ENCODE measurements at places on chromosomes 1 and 21.

- DNase-seq, result no peak
Measured at GRCh38 chr1:201703621-201704438, 125.1 kb upstream of the IPO9 start.

DNA sequence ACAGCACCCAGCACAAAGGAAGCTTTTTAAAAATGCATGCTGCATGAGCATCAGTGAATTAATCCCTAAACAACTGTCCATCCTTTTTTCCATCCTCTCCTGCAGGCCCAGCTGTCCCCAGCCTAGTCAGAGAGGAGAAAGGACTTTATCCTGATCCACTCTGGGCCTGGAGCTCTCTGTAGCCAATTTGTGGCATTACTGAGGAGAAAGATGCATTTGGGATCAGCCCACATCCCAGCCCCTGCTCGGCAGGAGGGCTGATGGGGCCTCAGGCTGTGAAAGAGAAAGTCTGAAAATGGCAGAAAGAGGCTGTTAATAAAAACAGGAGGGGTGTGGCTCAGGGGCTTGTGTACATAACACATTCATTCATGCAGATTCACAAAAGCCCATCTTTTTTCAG, 37.5 kb upstream of the ATP2B4 start:
- DNase-seq, result no peak

DNA sequence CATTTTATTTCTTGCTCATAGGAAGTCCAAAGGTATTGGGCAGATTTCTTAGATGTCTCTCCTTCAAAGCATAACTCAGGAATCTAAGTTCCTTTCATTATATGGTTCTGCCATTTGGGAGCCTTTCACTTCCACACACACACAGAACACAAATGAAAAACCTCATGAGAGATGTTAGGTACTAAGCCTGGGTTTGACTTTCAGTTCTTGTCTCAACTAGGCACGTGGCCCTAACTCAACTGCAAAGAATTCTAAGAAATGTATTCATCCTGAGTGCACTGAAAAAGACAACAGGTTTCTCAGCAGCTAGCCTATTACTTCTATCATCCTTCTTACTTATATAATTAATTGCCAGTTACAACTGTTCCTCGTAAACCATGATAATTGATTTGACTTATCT, 190.0 kb upstream of the SAMSN1 start:
- no peak for DNase-seq

DNA sequence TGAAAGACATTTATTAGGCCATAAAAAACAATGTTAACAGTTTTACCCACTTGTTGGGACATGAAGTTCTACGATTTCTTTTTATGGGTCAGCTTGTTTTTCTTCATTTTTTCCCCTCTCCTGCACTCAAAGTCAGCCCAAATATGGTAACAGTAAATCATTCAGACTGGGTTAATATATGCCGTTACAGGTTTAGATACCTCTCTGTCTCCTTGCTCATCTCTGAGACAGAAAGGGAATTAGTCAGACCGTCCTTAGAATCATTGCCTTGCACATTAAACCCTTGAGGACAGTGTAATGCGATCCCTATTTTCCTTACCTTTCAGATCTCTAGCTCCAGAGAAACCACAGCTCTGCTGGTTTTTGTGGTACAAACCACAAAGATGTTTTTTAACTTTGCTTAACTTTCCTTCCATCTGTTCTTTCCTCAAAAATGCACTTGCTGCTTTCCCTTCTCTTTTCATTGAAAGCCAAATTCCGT, 613.3 kb downstream of the PLPP3 start:
- no peak for DNase-seq

GRCh38 chr1:213738658-213739057, 249.1 kb upstream of the PROX1 start:
- DNase-seq, result no peak

GRCh38 chr1:178094739-178095645, 1.1 kb downstream of the RASAL2 start:
- no peak for DNase-seq

GRCh38 chr1:185984113-185984836, 250.1 kb downstream of the HMCN1 start:
- DNase-seq, result no peak

GRCh38 chr1:226653311-226653921, 85.7 kb downstream of the ITPKB start:
- DNase-seq, result no peak

DNA sequence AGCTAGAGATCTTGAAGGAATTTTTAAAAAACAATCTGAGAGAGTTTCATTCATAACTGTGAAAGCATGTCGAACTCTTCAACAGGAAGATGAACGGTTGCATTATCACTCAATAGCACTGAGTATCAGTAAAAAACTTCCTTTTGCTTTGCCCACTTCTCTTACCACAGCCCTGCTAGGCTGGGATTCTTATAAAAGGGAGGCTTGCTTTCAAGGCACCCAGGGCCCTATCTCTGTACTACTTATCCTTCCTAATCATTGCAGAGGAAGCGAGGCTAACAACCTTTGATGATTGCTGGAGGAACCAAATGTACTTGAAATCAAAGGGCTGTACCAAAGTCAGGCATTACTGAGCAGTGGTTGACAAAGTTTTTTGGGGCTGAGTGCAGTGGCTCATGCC, 71.2 kb downstream of the SNRPE start:
- DNase-seq, result no peak

GRCh38 chr1:30755334-30755733, 2.2 kb downstream of the LAPTM5 start:
- no peak for DNase-seq

DNA sequence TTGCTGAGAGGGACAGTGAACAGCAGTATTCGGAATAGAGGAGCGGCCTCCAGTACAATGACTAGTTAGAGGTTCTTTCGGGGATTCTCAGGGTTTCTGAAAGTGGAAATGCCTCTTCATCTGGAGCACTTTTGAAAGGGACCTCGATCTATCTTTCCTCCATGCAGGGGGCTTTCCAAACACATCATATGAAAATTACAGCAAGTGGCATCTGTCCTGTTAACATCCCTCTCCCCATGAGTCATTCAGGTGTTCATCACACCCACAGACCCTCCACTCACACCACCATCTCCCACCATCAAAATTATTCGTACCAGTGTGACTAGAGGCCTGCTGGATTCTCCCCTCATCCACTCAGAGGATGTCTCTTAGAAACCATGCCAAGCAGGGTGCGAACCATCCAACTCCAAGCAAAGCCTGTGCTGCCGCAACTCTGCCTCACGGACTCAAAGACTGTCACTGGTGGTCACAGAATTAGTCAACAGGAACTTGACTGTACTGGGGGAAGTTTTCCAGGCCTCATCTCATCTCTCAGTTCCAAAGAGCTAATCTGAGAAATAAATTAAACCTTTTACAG, 211.1 kb downstream of the MRPL39 start:
- DNase-seq, result no peak

DNA sequence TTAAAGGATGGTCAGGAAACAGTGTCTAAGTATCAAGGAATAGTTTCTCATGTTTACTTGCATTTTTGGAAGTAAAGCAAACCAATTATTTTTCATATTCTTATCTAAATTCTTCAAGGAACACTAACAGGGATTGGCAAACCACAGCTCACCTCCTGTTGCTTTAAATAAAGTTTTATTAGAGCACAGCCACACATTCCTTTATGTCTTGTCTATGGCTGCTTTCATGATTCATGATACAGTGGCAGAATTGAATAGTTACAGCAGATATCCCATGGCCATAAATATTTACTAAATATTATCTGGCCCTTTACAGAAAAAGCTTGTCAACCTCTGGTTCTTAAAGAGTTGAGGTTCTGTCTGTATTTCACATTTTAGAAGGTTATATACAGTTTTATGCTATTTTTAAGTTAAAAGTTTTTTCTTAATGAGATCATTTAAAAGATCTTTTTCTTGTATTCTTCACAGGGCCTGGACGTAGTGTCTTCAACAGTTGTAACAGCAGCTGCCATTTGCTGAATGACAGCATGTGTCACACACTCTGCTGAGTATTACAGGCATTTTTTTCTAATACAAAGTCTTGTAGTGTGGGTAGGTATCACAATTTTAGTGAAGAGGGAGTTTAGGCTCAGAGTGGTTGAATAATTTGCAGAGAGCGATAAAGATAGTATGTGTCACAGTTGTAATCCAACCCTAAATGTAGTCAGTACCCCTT, 2.6 kb downstream of the ZNF691 start:
- DNase-seq, result no peak

GRCh38 chr1:198328458-198329032, 171.7 kb downstream of the NEK7 start:
- no peak for DNase-seq

- DNase-seq, result no peak
Measured at GRCh38 chr1:43968348-43968948, 1.4 kb upstream of the DPH2 start.

DNA sequence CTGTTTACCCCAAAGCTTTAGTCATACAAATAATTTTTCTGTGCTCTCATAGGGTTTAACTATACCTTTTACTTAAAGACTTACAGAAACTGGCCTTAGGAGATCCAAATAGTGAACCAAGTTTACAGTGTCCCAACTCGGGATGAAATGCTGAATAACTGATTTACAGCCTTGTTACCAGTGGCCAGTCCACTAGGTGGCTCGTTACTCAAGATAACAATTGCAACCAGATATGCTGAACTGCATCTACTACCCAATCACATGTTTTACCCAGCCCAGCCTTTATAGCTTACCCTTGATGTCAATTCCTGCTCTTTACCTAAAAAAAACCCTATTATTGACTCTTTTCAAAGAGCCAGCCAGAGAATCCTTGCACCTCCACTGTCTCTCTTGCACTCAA, 1148.8 kb upstream of the ADGRL4 start:
- DNase-seq, result no peak

GRCh38 chr1:17004466-17005364, 7.0 kb downstream of the ATP13A2 start:
- no peak for DNase-seq

GRCh38 chr21:36337099-36337509, 17.1 kb downstream of the MORC3 start:
- DNase-seq, result no peak

DNA sequence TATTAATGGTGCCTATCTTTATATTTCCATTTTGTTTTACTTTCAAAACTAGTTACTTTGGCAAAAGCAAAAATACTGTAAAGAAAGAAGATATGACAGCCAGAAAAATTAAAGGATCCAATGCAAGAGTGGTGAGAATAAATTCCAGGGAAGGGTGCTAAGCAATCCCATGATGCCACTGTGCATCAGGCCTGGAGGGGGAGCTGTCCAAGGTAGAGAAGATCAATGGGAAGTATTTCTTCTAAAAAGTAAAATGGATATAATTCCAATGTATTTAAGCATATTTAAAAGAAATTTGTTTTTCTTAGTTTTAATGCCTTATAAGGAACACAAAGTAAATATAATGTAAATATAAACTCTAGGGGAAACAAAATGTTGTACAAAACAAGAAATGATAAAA, 1382.2 kb upstream of the B3GALT2 start:
- no peak for DNase-seq

- no peak for DNase-seq
Measured at GRCh38 chr1:93489756-93490155, 41.8 kb downstream of the FNBP1L start.

- DNase-seq, result no peak
Measured at GRCh38 chr1:14914351-14914988, 239.1 kb upstream of the TMEM51 start.

- DNase-seq, result no peak
Measured at GRCh38 chr1:59879996-59880505, 46.5 kb downstream of the CYP2J2 start.

GRCh38 chr1:227893949-227894721, 53.6 kb downstream of the WNT9A start:
- DNase-seq, result no peak

DNA sequence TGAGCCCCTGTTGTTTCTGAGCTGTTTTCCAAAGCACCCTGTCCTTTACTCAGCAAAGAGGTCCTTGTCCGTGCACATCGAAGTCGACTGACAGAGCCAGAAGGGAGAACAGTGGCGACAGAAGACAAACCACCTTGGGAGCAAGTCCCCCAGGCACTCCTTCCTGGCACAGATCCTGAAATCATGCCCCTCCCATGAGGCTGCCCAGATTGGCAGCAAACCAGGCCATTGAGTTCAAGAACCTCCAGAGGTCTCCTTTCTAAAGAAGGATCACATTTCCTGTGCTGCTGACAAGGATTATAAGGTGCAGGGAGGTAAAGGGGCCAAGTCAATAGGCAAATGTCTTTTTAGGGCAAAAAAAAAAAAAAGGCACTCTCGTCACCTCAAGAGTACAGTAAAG, 84.7 kb upstream of the HIVEP3 start:
- DNase-seq, result no peak

GRCh38 chr1:15959424-15959823, 16.5 kb downstream of the ZBTB17 start:
- DNase-seq, result no peak

All from SIG-M5 (cell line).